ENCODE measurements at places on chromosomes 11 and 22.
A peak's percentile ranks its signal among the peaks of the same experiment; 100 is the strongest.

DNA sequence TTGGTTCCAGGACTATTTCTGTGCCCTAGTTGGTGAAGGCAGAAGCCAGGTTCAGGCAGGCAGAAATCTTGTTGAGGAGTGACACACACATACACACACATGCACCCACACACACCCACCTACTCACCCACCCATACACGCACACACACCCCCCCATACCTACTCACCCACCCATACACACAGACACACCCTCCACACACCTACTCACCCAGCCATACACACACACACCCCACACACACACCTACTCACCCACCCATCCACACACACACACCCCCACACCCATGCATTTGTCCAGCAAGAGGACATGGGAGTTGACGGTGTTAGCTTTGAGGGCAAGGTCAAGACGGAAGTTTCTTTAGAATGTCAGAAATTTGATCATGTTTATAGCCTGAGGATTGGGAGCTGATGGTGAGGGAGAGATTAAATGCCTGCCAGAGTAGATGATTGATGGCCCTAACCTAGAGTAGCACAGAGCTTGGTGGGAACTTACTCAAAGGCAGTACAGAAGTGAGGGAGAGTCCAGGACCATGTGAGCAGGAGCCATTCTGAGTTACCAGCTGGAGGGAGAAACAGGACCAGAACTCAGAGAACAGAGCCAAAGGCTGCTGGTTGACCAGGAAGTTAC is 68.9 kb downstream of the CYB5R2 start:
- DNase-seq: no peak

GRCh38 chr11:61378713-61379313 is 13.6 kb upstream of the TMEM216 start:
- no peak for DNase-seq

- no peak for DNase-seq
Measured at GRCh38 chr11:73359930-73360742, 16.1 kb upstream of the RELT start.

GRCh38 chr11:74014880-74015279 is 6.0 kb upstream of the UCP3 start:
- DNase-seq: no peak

DNA sequence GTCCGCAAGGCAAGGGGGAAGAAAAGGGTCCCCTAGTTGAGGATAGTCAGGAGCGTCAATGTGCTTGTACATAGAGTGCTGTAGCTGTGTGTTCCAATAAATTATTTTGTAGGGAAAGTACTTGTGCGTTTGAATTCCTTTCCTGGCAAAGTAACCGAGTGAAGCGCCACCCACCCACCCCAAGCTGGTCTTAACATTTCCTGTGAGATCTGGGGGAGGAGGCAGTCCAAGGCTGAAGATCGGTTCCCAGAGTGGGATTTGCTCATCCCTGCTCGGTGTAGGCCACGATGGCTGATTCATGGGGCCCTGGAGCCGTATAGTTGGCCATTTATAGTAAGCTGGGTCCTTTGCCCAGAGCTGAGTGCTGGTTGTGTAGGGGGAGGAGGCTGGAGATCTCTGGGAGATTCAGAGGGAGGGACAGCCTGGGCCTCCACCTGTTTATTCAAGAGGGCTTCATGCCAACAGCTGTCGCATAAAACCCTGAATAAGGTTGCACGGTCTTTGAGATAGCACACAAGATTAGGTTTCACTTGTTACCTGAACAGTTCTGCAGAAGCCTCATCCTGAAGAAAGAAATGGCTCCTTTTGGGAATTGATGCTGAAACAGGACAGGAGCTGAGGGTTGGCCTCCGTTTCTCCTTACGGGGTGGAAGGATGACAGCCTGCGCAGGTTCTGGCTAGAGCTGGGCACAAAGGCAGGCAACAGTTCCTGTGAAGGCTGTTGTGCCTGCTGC is 2.4 kb downstream of the ATF4 start:
- DNase-seq: no peak

GRCh38 chr11:66334605-66335442 is 1.4 kb downstream of the RIN1 start:
- peak; percentile 71 for DNase-seq
